Pancreas (tissue), 10 donors: ENCODE measurements at places on chromosomes 1 and 21. TPM values are rescaled to one million over a fixed set of nuclear protein-coding genes. Genes with fewer than 3 reads are reported as not detected.

ANKRD45 gene
- 0.15 TPM for polyA plus RNA-seq

MYOG gene
- polyA plus RNA-seq = not detected

PTGER3 gene
- polyA plus RNA-seq = 4.4 TPM

FAM151A gene
- not detected for polyA plus RNA-seq

DCDC2B gene
- polyA plus RNA-seq = 0.11 TPM

IVL gene
- polyA plus RNA-seq = not detected

PWP2 gene
- 10.5 TPM for polyA plus RNA-seq

MATN1 gene
- not detected for polyA plus RNA-seq

TEDDM1 gene
- polyA plus RNA-seq = not detected

TSPAN1 gene
- polyA plus RNA-seq = 4.1 TPM

CD48 gene
- polyA plus RNA-seq = 0.61 TPM

LMOD1 gene
- polyA plus RNA-seq = 13.6 TPM

MRTO4 gene
- polyA plus RNA-seq = 32.3 TPM

UQCRHL gene
- polyA plus RNA-seq = 1.3 TPM

ANKRD35 gene
- polyA plus RNA-seq = 0.59 TPM

KCNK1 gene
- polyA plus RNA-seq = 7.5 TPM

DNA sequence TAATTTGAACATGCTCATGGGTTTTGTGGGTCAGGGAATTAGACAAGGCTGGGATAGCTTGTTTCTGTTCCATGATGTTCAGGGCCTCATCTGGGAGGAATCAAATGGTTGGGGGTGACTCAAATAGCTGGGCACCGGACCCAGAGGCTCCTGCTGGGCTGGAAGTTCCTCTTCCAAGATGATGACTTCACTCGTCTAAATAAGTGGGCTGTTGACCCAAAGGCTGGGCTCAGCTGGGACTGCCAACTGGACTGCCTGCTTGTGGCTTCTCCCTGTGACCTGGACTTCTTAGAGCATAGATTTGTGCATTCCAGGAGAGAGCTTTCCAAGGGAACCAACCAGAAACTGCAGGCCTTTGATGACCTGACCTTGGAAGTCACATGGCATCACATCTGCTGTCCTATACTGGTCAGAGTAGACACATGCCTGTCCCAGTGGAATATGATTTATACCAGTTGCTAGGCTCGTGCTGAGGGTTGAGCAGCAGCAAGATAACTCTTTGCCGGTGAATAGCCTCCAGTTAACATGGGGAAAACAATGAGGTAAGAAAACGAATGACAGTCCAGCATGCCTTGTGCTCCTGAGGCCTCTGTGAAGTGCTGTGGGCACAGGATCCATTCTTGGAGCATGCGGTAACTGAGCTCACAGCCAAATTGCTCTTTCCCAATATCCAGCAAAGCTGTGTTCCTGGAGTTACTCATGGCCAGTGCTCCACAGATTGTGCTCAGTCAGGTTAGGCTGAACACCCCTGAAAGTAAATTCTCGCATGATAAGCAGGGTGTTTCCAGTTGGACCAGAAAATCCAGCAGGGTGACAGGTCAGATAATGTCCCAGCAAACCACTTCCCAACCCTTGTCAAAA is 272.9 kb upstream of the TMEM51 start:
- peak; percentile 65 for DNase-seq

GRCh38 chr1:55078470-55078869 is 39.1 kb downstream of the PCSK9 start:
- DNase-seq = no peak

DNA sequence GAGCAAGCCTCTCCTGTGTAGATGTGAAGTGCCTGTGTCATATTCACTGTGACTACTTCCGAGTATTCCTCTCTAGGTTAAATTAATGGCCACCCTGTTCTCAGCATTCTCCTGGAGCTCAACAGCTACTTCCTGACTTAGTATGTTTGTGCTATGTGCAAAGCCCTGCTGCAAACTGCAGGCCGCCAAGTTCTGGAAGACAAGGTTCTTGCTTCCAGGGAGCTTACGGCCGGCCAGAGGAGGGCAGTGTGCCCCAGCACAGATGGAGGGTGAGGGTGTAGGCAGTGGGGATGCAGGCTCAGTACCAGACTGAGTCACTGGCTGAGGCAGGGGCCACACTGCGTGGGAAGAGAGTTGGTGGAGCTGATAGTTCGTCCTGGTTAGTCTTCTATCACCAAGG is 43.2 kb downstream of the ELK4 start:
- no peak for DNase-seq

DNA sequence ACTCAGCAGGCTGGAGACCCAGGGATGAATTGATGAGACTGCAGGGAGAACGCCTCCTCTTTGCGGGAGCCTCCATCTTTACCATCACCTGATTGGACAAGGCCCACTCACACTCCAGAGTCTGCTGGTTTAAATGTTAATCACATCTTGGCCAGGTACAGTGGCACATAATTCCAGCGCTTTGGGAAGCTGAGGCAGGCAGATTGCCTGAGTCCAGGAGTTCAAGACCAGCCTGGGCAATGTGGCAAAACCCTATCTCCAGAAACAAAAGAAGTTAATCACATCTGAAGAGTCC is 121.8 kb upstream of the C1orf174 start:
- no peak for DNase-seq

- no peak for DNase-seq
Measured at GRCh38 chr1:1835546-1835945, 55.3 kb downstream of the GNB1 start.

DNA sequence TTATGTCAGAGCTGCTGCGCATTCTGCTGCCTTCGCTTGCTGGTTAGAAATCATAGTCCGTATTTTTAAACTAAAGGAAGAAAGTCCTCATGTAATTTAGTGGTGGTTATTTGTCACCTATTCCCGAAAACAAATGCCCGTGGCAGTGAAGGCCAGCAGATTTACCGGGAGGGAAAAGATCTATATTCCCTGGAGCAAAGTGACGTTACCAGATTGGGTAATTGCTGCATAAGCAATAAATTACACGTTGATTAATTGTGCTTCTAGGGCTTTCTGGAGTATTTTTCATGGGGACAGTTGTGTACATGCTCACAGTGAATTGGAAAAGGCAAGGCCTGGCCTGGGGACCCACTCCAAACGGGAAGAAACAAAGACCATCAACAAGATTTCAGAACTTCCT is 298.7 kb downstream of the NPHP4 start:
- DNase-seq = no peak

DNA sequence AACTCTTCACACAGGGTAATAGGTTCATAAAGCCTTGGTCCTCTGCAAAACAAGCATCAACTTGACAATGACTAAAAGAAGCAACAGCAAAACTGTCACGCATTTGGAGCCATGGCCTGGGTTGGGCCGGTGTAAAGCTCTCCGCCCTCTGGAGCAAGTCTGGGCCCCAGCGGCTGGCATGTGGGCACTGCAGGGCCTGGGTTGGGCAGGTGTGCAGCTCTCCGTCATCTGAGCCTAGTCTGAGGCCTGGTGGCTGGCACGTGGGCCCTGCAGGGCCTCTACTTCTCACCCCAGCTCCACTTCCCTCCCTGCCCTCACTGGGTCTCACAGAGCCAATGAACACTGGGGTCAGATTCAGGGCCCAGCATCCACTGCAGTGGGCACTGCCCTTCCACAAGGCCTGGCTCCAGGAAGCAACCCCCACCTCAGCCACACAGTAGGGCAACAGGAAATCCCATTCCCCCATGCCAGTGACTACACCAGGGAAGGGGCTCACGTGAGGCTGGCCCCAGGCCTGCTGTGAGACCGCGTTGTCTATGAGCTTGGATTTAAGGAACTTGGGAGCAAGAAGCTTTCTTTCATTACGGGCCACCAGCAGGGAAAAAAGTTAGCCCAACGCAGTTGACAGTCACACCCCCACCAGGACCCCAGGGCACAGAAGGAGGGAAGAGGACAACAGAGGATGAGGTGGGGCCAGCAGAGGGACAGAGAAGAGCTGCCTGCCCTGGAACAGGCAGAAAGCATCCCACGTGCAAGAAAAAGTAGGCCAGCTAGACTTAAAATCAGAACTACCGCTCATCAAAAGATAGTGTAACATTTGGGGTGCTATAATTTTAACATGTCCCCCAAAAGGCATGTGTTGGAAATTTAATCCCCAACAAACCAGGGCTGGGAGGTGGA is 52.7 kb downstream of the NPHP4 start:
- no peak for DNase-seq

DNA sequence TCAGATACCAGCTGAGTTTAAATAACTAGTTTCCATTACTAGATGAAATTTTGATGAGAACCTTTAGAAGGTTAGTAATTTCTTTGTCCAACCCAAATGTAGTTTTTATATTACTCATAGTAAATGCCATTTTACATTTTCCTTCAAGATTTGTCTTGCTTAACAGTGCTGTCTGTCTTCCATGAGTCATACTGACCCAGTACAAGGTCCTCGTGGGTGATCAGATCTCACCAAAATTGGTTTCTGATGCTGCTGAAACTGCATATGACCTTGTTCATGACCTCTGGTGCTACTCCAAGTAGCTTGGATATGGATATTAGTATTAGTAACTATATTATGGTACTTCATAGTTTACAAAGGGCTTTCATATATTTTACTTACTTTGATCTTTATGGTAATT is 207.1 kb downstream of the RYR2 start:
- no peak for DNase-seq

DNA sequence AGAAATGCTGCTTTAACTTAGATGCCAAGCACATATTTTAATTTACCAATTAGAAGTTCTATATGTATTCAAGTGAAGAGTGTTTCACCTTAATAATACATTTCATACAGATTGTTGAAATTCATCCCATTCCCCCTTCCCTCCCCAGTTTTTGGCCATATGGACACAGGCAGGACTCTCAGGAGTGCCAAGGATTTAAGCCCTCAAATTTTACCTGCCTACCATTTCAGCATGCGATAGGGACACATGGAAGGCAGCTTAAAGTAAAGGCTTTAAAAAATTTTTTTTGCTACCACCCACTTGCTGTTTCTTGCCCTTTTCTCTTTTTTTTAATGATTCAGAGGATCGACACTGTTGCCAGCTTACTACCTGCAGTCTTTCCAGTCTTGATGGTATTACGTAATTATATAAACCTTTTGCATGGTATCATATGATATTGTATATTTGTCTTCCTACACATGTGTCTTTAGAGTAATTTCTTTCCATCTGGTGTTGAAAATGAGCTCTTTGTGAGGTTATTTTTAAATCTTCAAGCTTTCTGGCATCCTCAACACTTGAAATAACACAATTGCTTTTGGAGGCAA is 7.0 kb downstream of the EPB41 start:
- DNase-seq = no peak

GRCh38 chr1:197798492-197798891 is 23.2 kb upstream of the DENND1B start:
- DNase-seq = no peak

DNA sequence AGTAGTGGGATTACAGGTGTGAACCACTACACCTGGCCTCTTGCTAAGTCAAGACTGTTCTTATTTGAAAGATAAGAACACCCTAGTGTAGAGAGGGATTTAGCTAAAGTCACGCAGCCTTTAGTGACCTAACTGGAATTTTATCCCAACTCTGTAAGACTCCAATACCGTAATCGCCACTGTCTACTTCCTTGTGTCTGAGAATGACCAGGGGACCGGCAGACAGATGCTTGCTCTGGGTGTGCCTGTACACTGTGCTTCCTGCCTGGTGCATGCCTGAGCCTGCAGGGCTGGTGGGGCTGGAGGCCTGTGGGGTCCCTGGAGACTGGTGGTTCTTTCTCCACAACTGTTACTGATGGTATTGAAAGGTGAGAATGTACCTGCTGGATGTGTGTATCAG is 15.3 kb downstream of the MFSD2A start:
- DNase-seq = no peak

GRCh38 chr21:15592271-15592860 is 137.4 kb upstream of the USP25 start:
- DNase-seq = no peak

DNA sequence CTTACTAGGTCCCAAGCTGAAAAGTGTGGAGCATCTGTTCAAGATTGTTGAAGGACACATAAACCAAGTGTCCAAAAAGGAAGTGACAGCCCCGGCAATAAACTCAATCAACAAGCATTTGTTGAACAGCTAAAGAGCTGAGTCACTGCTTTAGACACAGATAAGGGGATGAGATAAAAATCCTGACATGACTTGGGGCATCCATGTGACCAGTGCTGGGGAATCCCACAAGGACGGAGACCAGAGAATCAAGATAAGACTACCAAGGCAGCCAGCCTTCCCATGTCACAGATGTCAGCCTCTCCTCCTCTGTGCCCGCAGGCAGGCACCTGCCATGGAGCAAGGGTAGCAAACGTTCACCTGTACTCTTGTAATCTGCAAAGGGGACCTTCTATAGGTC is 118.6 kb upstream of the KAZN start:
- DNase-seq = no peak

DNA sequence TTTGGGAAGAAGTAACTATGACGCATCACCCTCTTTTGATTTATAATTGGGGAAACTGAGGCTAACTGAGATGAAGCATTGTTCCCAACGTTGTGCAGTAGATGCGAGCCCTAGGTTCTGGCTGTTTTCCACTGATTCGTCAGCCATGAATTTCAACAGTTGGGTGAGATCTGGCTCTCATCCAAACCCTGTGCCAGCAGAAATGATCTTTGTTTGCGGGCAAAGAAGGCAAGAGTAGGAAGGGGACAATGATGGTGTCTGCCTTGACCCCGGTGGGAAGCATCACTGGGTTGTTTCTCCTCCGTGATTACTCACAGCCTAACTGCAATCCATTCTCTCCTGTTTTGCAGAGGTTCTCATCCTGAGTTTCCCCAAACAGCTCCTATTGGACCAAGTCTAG is 142.3 kb downstream of the MIS18A start:
- DNase-seq = no peak

DNA sequence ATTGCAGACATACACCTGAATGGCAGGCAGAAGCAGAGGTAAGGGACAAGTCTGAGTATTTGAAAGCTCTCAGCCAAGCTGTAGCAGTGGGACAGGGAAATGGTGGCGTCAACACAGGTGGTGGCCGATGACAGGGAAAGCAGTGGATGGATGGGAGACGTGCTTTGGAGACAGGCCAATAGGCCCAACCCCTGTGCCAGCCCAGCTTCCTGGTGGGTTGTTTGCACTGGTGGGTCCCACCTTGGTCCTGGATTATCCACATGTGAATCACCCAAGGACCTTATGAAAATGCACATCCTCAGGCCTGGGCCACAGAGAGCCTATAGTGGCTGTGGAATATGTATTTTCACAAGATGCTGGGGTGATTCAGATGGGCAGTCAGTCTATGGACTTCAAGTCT is 203.7 kb upstream of the VAMP3 start:
- no peak for DNase-seq

GRCh38 chr1:30877205-30877912 is 31.2 kb downstream of the SDC3 start:
- peak; percentile 50 for DNase-seq

DNA sequence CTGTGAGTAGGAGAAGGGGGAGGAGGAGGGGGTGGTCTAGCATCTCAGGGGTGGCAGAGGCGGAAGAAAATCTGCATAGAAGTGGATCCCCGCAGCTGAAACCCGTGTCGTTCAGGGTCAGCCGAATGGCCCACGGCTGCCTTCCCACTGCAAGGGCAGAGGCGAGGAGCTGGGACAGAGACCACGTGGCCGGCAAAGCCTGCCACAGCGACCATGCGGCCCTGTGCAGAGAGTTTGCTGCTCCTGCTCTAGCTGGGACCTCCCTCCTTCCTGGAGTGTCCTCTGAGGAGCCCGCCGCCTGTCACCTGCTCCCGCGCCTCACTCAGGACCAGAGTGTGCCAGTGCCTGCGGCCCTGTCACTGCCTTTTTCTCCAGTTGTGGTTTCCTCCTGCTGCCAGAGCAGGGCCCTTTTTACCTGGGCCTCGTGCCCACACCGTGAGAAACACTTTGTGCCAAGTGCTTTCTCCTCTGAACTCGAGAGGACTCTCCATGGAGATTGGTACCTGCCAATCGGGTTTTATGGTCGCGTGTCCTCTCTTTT is 5.4 kb upstream of the TRPM2 start:
- DNase-seq = no peak

- no peak for DNase-seq
Measured at GRCh38 chr1:81594206-81594605, 206.5 kb upstream of the ADGRL2 start.
